Amniotic stem cell (primary cell): ENCODE measurements at places on chromosomes 6 and 20.

DNA sequence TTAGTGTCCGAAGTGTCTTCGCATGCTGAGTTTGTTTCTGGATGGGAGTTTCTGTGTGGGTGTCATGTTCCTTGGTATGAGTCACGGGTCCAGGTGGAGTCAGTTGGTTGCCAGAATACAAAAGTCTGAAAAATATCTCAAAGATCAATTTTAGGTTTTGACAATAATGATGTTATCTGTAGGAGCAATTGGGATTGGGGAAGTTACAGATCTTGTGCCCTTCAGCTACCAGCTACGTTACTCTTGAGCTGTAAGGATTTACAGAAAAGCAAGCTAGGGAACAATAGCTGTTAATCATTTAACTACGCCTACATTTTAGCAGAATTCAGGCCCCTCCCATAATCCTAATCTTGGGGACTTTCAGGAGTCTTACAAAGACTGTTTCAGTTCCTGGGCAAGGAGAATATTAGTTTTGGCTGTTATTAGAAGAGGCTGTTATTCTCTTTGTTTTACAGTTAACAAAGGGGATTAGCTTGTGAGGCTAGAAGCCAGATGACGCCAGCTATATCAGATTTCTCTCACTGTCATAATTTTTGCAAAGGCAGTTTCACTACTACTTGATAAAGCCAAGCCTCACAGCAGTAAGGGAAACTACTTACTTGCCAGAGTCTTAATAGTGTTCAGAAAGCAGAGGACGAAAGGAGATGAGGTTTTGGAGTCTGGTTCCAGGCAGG lies 15.4 kb upstream of the SLC22A16 start:
- no peak for DNase-seq

GRCh38 chr20:31551163-31552081 lies 37.2 kb downstream of the HM13 start:
- no peak for DNase-seq

DNA sequence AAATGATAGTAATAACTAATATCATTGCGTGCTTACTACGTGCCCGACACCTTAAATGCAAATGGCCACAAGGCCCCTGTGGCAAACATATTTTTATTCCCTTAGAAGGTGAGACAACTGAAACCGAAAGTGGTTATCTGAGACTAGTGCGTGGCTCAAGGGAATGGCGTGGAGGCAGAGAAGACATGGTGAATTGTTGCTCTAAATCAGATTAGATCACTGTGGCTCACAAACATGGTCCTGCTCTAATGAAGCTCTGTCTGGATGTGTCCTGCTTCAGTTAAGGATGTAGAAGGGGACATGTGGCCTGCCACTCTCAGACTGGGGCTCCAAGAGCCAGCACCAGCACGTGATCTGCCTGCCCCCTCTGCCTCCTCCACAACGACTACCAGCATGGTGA lies 124.2 kb upstream of the GMDS start:
- DNase-seq: no peak

DNA sequence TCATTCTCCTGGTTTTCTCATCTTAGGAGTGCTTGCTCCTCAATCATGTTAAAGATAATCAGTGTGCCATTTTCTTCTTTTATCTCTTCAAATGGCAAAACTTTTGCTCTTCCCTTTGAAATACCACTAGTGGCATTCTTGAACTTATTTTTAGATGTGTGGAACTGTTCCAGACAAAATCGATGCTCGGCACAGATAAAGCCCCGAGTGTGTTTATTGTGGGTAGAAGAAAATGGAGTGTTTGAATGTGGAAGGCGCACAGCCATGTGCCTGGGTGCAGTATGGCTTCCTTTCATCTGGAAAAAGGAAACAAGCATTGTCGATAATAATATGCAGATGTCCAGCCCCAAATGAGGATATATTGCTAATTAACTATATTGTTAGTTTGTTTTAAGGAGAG lies 42.4 kb downstream of the ISM1 start:
- no peak for DNase-seq

GRCh38 chr6:26121141-26122004 lies 34.1 kb downstream of the HFE start:
- DNase-seq: no peak

DNA sequence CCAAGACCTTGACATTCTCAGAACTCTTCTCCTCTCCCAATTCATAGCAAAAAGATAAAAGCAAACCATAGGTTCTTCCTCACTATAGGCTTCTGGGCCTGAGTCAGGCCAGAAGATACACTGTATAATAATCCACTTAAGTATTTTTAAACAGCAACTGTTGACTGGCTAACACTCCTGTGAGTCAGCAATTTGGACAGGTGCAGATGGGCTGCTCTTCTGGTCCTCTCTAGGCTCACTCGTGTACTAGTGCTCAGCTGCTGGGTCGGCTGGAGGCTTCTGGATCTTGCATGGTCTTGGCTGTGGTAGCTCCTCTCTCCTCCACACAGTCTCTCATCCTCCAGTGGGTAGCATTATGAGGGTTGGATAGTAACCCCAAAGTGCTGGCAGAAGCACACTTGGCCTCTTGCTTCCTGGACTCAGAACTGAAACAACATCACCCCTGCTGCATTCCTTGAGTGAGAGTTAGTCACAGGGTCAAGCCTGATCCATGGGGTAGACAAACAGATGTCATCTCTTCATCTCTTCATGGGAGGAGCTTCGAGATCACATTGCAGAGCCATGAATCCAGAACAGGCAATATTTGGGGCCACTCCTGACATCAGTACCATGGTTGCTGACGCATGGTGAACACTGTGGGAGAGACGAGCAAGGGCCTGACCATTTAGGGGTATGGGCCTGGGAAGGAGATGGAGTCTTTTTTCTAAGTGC lies 86.9 kb downstream of the C6orf118 start:
- no peak for DNase-seq

DNA sequence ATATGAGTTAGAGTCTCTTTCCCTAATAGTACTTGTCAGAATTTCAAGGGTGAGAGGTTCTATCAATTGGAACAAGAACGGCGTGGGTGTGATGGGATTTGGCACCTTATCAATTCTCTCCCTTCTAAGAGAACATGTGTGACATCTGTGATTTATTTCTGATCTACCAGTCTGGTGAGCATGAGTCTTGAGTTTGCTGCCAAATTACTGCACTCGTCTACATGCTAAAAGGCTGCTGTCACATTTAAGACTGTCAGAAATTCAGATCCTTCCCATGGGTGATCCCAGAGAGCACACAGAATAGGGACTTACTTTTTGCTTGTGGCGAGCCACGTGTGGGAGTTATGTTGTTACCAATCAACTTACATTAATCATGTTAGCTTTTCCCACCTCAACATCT lies 370.2 kb upstream of the SASH1 start:
- DNase-seq: no peak

DNA sequence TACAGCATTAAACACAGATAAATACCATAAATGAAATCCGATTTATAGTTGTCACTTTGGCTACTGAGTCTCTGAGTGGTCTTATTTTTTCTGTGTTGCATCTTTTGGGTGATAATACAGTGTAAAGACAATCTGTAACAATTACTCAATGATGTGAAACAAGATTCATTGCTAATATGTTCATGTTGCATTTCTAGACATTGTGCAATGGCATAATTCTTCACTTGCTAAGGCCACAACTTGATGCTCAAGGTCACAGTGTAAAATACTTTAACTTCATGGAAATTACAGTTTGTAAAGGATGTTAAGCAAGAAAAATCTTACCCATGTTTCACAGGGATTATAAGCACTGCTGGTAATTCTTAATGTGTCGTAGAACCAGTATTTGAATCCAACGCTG lies 74.9 kb upstream of the SMLR1 start:
- no peak for DNase-seq

- no peak for DNase-seq
Observed at GRCh38 chr6:36247693-36248092, 22.2 kb upstream of the PNPLA1 start.

GRCh38 chr20:25252686-25253421 lies 5.0 kb downstream of the PYGB start:
- no peak for DNase-seq

DNA sequence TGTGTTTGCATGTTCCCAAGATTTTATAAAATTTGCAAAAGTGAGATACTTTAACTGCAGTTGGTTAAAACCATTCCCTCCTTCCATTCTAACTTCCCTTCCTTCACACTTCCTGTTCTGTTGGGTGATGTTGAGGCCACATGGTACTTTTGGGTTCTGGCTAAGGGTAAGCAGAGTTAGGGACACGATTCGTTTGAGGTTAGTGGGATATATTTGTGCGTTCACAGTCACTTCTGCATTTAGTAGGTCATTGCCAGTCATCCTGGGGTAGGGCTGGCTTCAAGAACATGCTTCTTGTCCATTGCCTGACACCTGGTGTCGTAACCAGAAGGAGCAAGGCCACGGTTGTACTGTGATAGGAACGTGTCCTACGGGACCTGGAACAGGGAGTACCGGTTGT lies 340.1 kb downstream of the ZFAND3 start:
- no peak for DNase-seq

DNA sequence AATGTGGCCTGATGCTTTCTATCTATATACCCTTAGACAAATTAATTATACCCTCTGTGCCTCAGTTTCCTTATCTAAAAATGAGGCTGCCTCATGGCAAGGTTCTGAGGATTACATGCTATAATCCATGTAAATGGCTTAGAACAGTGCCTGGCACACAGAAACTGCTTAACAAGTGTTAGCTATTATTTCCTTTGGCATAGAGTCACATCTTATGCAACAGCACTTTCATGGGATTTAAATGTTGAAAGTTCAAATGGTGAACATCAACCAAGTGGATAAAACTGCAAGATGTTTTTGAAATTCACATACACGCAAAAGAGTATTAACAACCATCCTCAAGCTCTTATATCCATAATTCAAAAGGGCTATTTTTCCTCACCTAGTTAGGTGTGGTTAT lies 202.8 kb upstream of the JAG1 start:
- DNase-seq: no peak

DNA sequence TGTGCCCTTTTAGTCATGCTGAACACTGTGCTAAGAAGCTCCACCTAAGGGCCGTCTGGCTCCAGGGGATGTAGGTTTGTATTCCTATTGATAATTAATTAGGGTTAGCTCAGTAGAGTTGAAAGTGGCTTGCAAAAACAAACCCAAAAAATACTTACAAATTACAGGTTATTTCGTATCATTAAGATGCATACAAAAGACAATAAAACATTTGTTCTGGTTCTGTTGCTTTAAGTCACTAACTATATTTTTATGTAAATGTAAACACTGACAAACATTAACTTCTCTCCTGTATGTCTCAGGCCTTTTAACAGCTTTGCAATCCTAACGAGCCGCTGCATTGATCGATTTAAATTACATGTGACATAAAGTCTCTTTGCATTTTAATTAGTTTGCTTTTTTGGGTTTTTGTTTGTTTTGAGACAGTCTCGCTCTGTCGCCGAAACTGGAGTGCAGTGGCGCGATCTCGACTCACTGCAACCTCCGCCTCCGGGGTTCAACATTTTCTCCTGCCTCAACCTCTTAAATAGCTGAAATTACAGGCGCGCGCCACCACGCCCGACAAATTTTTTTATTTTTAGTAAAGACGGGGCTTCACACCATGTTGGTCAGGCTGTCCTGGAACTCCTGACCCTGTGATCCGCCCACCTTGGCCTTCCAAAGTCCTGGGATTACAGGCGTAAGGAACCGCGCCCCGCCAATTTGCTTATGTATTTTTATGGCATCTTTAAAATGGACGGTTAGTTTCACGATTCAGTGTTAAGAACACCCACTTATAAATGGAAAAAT lies 110.9 kb downstream of the HFE start:
- no peak for DNase-seq

GRCh38 chr6:56716229-56716628 lies 73.5 kb upstream of the DST start:
- no peak for DNase-seq

- no peak for DNase-seq
Observed at GRCh38 chr20:23086056-23086566, at the start of gene CD93. TSS of gene CD93 (minus strand) at chr20:23086324. CDS start at chr20:23086192, 132 bp downstream.

- DNase-seq: no peak
Observed at GRCh38 chr20:39961637-39962244, 727.3 kb downstream of the MAFB start.

GRCh38 chr6:152474354-152474753 lies 162.8 kb downstream of the SYNE1 start:
- no peak for DNase-seq

DNA sequence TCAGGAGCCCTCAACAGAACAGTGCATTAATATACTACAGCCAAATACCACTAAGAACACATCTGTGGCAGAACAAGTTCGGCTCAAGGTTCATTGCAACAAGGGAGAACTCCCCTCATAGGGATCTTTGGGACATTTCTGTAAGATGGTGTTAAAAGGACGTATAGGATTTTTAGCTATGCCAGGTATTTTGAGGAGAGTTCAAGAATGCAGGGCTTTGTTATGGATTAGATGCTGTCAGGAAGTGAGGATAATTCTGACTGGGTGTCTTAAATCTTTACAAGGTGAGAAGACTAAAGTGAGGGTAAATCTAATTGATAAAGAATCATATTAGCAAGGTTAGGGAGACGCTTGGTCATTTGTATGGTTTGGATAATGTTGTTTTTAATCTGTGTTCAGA lies 83.7 kb upstream of the AHI1 start:
- no peak for DNase-seq

DNA sequence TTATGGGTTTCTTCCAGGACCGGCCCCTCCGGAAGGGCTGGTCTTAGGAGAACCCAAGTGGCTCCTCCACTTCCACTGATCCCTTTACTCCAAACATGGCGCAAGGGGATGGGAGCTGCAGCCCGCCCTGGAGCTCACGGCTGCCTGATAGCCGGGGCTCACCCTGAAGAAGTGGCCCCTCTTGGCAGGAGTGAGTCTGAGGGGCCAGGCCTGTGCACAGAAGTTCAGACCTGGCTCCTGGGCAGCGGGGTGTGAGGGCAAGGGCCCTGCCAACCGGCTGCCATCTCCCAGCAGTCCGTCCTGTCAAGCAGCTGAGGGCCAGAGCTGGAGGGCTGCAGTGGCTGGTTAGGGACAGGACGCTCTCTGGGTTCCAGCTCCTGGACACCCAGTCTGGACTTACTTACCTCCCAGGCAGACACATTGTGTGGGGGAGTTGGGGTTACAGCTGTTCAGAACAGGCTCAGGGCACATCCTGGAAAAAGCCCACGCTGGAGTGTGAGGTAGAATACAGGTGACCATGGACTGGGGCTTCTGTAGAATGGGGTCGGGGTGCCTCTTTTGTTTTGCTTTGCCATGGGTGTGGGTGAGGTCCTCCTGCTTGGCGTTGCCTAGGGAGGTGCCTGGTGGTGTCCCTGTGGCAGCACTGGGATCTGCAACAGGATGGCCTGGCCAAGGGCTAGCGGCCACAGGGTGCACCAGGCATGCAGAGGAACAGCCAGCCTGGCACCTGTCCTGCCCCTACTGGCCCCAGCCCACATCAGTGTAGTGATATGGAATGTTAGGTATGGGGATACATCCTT lies 88.4 kb downstream of the ASXL1 start:
- DNase-seq: no peak

- no peak for DNase-seq
Observed at GRCh38 chr20:41412324-41413120, 45.9 kb upstream of the EMILIN3 start.

DNA sequence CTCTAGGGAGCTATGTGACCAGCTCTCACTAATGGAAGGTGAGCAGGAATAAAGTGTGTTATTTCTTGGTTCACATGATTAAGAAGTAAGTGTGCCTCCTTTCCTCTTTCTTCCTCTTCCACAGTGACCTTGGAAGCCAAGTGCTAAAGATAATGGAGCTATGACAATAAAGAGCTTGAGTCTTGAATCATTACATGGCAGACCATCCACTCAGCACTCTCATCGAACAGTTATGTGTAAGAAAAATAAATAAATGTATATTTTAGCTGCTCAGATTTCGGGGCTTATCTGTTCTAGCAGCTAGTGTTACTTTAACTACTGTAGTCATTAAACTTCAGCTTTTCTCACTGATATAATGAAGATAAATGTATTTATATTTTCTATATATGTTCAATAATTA lies 72.9 kb downstream of the HDGFL1 start:
- DNase-seq: no peak

- DNase-seq: no peak
Observed at GRCh38 chr6:5710936-5711335, 295.8 kb downstream of the NRN1 start.
